ENCODE measurements at places on chromosomes 3 and 15. TPM values are rescaled to one million over a fixed set of nuclear protein-coding genes. Genes with fewer than 3 reads are reported as not detected.

Gene CSPG5
- 0.86 TPM for total RNA-seq

Gene SLC9C1
- not detected for total RNA-seq

Gene CIAO2A
- total RNA-seq, result 132 TPM

Gene TRIM71
- total RNA-seq, result not detected

Gene FSIP1
- total RNA-seq, result 0.51 TPM

Gene DUOXA1
- total RNA-seq, result 0.09 TPM

Gene ATP10A
- 8.2 TPM for total RNA-seq

Gene TM6SF1
- total RNA-seq, result not detected
